ENCODE measurements at places on chromosomes 6 and 20.
A peak's percentile ranks its signal among the peaks of the same experiment; 100 is the strongest.

DNA sequence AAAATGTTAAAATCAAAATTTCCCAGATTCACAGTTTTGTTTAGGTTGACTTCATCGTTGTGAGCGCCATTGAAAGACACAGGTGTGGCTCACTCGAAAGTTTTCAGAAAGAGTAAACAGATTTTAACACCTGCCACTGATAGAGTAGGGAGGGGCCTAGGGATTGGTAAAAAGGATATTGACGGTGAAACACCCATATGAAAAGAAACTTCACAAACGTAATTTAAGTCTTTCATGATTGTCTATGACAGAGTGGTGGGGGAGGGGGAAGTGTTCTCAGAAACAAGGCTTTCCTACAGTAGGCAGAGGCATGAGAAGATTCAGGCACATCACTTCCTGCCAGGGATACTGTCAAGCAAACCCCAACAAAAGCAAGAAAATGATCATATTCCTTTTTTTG lies 101.4 kb downstream of the PERP start:
- DNase-seq = no peak

DNA sequence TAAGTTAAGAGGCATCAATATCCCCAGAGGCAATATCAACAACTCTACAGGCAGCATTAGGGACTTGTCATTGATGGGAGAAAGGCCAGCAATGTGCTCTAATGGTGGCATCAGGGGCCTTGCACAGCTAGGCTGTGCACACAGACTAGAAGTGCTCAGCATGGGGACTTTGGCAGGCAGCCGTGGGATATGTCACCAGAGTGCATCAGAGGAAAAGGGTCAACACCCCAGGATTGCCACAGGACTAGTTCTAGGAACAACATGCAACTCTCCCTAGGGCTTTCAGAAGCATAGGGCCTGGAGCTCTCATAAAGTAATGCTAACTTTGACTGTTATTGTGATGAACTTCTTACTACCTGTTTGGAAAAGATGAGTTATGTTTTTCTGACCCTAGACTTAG lies 32.2 kb upstream of the OSTM1 start:
- DNase-seq = no peak

DNA sequence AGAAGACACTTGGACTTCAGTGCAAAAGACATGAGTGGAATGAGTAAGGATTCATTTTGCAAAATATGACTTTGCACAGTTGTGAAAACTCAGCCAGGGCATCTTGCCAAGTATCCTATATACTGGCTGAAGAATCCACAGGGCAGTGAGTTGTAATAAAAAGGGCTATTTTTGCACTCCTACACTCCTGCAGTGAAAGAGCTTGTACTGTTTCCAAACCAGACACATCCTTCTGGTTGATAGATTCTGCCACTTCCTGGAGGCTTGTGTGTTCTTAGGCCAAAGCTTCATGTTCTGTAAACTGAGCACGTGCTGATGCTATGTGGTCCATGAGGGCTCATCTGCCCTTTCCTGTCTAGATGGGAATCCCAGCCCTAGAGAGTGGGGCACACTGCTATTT lies 34.9 kb downstream of the GMPR start:
- DNase-seq = no peak

DNA sequence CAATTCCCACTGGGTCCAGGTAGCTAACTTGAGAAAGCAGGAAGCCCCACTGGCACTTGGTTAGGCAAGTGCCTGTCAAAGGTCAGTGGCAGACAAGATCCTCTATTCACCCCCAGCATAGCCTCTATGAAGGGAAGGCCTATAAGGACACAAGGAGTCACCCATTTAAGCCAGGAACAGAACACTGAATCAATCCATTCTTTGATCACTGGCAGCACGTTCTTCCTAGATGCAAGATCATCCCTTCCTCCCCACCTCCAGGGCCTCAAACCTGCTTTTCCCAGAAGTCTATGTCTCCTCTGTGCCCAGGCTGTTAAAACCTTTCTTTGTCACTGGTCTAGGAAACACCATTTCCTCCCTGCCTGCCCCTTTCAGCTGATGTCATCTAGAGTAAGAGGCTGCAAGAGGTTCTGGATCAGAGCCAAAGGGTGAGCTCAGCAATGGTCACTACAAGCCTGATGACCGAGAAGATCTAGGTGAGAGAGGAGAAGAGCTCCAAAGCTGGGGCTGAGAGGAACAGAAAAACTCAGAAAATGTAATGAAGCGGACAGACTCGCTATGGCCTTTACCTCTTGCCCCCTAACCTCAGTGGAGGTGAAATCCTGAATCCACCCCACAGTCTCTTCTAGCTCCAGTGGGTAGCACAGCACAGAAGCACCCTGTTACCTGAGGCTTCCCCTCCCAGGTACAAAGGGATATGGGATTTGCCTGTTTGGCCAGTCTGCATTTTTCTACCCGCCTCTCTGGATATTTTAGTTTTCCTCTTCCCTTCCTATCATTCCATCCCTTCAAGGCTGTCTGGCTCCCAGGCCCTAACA lies 1.8 kb downstream of the GTPBP2 start:
- no peak for DNase-seq

DNA sequence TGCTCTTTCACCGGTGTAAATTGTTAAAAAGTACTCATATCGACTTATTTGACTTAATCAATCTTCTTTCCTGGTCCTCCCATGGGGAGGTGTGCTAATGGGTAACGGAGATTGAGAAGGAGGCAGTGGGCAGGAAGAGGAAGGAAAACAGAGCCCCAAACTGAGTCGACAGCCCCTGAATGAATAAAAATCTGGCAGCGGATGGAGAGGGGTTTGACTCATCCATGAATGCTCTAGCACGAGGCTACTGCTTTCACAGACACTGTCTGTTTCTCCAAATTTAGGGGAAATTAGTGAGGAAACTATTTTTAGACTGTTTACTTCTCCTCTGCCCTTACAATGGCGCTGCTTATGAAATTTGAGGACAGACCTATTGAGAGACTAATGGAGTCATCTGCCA lies 142.2 kb upstream of the ATXN1 start:
- DNase-seq = no peak

DNA sequence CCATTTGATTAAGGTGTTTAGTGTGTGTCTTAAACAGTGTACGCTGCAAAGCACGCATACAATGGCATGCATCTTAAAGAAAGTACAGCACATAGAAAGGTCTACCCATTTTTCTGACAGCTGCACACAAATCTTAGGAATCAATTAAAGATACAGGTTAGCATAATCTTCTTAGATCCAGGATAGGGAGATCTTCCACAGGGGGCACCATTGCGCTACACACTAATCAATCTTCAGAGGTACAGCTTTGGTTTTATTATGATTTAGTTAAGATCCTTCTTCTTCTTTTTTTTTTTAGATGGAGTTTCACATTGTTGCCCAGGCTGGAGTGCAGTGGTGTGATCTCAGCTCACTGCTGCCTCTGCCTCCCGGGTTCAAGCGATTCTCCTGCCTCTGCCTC lies 63.7 kb upstream of the BEND3 start:
- peak; percentile 25 for DNase-seq
